ENCODE measurements at places on chromosomes 7 and 10.

GRCh38 chr7:1245524-1246050 lies 12.9 kb downstream of the UNCX start:
- H3K27ac ChIP-seq: no peak overlapping the region
- no peak overlapping the region for H3K4me3 ChIP-seq
- H3K4me1 ChIP-seq: peaks cover 16% of the 10 kb centered on the region
- peaks cover 63% of the 10 kb centered on the region for H3K27me3 ChIP-seq
- DNase-seq: no peak

DNA sequence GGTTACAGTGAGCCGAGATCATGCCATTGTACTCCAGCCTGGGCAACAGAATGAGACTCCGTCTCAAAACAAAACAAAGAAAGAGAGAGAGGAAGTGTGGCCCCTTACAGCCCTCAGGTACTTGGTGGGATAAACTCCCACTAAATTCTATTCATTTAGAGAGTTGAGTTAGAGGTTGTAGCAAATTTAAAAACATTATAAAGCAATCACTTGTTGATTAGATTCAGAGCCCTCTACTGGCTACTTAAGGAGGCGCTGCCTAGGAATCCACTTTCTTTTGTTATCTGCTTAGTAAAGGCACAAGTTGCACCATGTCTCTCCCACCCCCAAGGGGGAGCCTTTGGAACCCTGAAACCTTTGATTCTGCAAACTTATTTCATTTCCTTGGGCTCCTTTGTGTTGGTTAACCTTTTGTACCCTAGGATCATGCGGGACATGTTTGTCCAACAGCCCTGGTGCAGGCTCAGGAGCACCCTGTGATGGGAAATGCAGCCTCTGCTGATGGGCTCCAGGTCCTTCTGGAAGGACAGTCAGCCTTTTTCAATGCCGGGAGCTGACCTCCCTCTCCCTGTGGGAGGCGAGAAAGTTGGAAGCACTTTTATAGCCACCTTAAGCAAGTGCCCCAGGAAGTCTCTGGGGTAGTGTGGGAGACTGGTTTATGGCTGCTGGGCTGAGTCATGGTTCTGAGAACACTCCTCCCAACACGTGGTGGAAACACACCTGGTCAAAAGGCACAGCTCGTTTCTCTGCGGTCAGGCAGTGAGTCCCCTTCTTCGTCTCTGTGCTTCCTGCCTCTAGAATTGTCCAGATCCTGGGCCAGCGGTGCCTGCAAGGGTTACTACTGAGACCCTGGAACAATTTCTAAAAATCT lies 2.3 kb downstream of the HKDC1 start:
- H3K4me3 ChIP-seq: peak overlapping the region; percentile 60
- peak; percentile 93 for DNase-seq
- H3K4me1 ChIP-seq: peaks cover 23% of the 10 kb centered on the region

GRCh38 chr10:50394832-50395231 lies 143.5 kb upstream of the ASAH2 start:
- no peak for DNase-seq
- no peak overlapping the region for H3K27ac ChIP-seq
- no peak overlapping the region for H3K4me3 ChIP-seq

DNA sequence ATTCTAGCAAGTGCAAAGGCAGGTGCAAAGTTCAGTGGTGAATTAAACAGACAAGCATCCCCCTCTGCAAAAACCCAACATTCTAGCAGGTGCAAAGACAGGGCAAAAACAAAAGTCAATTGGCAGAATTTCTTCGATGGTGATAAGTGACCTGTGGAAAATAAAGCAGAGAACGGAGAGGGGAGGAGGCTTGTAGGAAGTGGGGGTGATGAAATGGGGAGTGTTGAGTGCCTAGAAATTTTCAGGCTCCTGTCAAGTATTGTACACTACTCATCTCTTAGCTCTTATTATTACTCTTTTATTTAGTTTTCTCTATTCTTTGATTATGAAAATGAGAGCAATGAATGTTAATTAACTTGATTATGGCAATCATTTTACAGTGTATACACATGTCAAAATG lies 2.4 kb upstream of the CD36 start:
- no peaks in the 10 kb centered on the region for H3K36me3 ChIP-seq
- no peak overlapping the region for H3K27ac ChIP-seq

- H3K27me3 ChIP-seq: peaks cover 17% of the 10 kb centered on the region
- H3K4me3 ChIP-seq: no peak overlapping the region
- no peak for DNase-seq
Measured at GRCh38 chr7:107638594-107638993, 22.0 kb upstream of the SLC26A4 start.

DNA sequence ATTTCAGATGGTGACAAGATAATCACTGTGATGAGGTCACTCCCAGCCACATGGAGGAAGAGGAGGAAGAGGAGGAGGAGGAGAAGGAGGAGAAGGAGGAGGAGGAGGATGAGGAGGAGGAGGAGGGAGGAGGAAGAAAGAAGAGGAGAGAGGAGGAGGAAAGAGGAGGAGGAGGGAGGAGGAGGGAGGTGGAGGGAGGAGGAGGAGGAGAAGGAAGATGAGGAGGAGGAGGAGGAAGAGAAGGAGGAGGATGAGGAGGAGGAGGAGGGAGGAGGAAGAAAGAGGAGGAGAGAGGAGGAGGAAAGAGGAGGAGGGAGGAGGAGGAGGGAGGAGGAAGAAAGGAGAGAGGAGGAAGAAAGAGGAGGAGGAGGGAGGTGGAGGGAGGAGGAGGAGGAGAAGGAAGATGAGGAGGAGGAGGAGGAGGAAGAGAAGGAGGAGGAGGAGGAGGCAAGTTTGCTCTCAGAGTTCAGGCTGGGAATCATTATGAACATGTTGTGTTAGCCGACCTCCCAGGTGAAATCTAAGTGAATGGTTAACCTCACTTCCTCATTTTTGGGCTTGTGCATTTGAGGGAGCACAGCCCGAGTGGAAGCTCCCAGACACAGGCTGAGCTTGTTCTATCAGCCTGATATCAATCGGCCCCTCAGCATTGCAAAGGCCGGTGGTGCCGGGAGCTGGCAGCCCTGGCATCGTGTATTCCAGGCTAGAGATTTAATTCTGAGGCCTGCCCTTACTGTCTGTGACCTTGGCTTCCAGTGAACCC lies 236.2 kb upstream of the PITRM1 start:
- DNase-seq: no peak
- H3K36me3 ChIP-seq: no peaks in the 10 kb centered on the region
- H3K27me3 ChIP-seq: peaks cover 2% of the 10 kb centered on the region

Measured in activated naive CD4-positive, alpha-beta T cell treated with anti-CD3 and anti-CD28 coated beads for 36 hours (primary cell).